ENCODE measurements at places on chromosomes 16 and 17.

- DNase-seq: no peak
These were observed 53.6 kb downstream of the GRIN2A start for GRCh38 chr16:10128397-10129258.

- no peak for DNase-seq
These were observed 295.8 kb downstream of the FOXL1 start for GRCh38 chr16:86874141-86874540.

DNA sequence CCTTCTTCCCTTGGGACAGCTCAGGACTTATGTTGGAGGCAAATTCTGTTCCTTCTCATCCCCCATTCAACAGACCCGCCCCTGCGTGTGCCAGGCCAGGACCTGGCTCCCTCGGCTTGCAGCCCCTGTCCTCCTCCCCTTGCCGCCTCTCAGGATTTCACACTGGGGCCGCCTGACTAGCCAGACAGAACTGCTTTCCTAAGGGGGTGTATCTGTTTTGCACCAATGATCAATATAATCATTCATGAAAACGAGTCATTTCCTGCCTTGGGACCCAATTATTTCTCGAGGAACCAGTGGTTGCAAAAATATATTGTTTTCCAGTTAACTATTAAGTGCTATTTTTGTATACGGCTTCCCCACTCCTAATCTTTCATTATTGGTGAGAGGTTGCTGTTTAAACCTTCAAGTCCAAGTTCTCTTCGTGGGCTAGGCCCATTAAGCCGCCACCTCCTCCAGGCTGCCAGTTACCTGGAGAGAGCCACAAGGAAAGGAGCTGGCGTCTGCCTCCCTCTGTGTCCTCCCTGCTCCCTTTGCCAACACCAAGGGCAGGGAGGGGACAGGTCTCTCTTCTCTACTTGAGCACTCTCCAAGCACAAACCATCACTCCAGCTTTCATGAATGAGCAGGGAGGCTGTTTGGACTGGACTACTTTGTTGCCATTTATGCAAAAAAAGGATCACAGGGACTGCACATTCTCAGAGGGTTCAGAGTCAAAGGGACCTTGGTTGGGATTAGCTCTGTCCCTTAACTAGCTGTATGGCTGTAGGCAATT, 8.9 kb downstream of the DCAKD start:
- DNase-seq: no peak

DNA sequence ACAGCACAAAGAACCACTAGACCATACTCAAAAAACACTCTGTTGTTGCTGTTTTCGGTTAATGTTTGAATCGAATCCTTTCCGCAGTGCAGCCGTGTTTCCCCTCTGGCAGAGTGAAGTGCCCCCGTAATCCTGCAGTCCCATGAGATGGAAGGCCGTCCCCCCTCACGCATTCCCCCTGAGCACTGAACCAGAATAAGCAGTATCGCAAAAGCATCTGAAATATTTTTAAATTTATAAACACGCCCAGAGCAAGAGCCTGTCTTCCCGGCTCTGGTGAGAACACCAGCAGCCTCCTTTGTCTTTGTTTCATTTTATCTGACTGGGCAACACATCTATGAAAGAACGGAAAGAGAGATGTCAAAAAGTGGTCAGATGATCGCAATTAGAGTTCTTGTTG, 121.0 kb upstream of the ADAMTS18 start:
- DNase-seq: no peak

DNA sequence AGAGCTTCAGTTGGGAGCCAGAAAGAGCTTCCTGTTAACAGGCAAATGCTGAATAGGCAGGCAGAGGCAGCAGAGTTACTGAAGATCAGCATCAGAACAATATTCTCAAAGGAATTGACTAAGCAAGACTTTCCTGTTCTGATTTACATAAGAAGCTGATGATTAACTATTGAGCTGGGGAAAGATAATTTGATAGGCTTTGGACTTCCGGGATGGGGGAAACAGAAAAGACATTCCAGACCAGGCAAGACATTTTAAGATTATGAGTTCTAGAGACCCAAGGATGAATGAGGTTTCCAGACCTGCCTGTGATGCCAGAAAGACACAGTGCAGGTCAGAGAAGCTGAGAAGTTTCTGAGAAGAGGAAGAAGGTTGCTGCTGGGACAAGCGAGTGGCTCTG, at the start of gene CES5A:
CES5A (minus strand) TSS at position 101 of the 400 bp plus-strand sequence. CDS start 152 bp downstream, outside the sequence.
- DNase-seq: no peak

GRCh38 chr16:51898872-51899271, 648.1 kb downstream of the TOX3 start:
- DNase-seq: no peak

DNA sequence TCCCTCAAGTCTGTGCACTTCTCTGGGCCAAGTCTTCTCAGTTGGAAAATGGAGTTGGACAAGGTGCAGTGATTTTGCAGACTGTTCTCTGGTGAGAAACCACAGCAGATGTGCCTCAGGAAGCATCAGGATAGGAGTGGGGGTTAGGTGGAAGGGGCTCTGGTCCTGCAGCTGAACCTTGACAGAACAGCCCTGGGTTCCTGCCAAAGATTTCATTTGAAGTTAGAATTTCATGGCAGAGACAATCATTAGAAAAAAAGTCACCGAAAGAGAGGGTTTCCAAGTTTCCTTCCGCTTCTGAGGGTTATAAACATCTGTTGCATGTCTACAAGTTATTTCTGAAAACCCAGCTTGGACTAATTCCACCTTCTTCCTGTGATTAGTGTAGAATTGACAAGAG, 80.4 kb upstream of the IRX3 start:
- no peak for DNase-seq

- DNase-seq: no peak
These were observed 675.6 kb upstream of the CDH8 start for GRCh38 chr16:62711797-62712196.

DNA sequence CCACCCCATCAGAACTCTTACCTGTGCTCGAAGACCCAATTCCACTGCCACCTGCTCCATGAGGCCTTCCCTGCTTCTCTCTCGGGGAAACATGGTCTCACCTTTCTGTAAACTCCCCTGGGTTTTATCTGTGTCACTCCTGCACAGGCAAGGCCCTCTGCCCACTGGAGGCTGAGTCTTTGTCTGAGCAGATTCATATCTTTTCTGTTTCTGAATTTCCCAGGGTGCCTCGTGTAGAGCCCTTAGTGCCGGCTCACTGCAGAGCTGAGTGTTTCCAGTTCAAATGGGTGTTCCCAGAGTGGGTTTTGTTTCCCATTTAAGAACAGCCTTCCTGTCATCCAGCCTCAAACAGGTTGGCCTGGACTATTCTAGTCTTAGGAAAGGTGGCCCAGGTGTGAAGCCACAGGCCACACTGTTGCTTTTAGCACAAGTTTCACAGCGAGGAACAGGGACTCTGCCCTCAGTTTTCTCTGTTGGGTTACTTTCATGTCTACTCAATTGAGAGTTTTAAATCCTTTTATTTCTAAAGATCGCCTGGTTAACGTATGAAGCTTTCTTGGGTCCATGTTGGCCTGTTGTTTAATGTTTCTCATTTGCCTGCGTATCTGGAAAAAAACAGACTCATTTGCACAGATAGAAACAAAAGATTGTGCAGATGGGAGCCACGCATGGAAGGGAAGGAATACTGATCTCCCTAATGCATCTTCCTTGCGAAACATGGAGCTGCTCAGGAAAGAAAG, 228.7 kb downstream of the MSI2 start:
- no peak for DNase-seq
